Upper lobe of right lung (tissue), 1 donor: ENCODE measurements at places on chromosomes 6 and 20.

GRCh38 chr6:14371530-14371929, 254.0 kb downstream of the CD83 start:
- H3K4me1 ChIP-seq: no peaks in the 10 kb centered on the region
- H3K27ac ChIP-seq: no peak overlapping the region
- no peak for DNase-seq
- H3K36me3 ChIP-seq: no peaks in the 10 kb centered on the region

DNA sequence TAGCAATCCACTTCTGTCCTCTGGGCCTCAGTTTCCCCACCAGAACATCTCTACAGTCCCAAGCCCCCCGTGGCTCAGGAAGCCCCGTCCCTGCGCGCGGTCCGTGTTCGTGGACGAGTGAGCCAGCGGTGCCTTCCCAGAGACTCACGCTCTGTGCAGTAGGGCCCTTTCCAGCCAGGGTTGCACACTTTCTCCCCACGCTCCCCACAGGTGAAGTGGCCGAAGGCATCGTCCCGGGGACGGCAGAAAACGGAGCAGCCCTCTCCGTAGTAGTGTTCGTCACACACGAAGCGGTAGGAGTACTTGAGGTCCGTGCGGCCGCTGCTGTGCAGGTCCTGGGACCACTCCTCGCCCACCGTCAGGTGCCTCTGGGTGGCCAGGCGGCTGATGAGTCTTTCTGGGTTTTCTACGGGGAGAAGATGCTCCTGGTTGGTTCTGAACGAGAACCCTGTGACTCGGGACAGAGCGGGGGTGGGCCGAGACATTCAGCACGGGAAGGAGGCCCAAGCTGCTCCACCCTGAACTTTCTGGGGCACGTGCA, 2.7 kb downstream of the DLL1 start:
- H3K4me3 ChIP-seq: peak overlapping the region; percentile 81
- H3K27me3 ChIP-seq: peaks cover 34% of the 10 kb centered on the region
- H3K27ac ChIP-seq: no peak overlapping the region
- H3K4me1 ChIP-seq: peaks cover 49% of the 10 kb centered on the region

DNA sequence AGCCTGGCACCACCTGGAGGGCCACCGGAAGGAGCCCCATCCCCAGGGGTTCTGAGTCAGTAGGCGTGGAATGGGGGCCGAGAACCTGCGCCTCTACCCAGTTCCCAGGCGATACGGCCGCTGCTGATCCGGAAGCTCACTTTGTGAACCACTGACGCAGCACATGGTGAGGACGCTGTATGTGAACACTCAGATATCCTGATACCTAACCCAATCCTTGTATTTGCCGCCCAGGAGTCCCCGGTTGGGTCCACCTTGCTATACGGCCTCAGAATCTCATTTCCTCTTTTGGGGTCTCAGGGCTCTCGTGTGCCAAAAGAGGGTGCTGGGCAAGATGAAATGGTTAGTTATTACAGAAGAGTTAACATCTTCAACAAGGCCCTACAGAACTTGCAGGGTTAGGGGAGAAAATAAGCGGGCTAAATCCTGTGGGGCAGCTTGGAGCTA, 604 bp upstream of the RAB5IF start:
- no peaks in the 10 kb centered on the region for H3K27me3 ChIP-seq
- H3K4me1 ChIP-seq: peaks cover 23% of the 10 kb centered on the region
- peaks cover 22% of the 10 kb centered on the region for H3K36me3 ChIP-seq
- DNase-seq: peak; percentile 70
- H3K27ac ChIP-seq: peak overlapping the region; percentile 86

- H3K27ac ChIP-seq: no peak overlapping the region
- no peaks in the 10 kb centered on the region for H3K27me3 ChIP-seq
- no peak for DNase-seq
- no peaks in the 10 kb centered on the region for H3K36me3 ChIP-seq
Measured at GRCh38 chr20:21981179-21981578, 275.7 kb downstream of the PAX1 start.

GRCh38 chr6:136763255-136763654, 29.0 kb downstream of the MAP3K5 start:
- H3K27ac ChIP-seq: no peak overlapping the region
- no peaks in the 10 kb centered on the region for H3K36me3 ChIP-seq
- H3K4me3 ChIP-seq: no peak overlapping the region
- peaks cover 74% of the 10 kb centered on the region for H3K4me1 ChIP-seq
- DNase-seq: no peak
- H3K27me3 ChIP-seq: no peaks in the 10 kb centered on the region

DNA sequence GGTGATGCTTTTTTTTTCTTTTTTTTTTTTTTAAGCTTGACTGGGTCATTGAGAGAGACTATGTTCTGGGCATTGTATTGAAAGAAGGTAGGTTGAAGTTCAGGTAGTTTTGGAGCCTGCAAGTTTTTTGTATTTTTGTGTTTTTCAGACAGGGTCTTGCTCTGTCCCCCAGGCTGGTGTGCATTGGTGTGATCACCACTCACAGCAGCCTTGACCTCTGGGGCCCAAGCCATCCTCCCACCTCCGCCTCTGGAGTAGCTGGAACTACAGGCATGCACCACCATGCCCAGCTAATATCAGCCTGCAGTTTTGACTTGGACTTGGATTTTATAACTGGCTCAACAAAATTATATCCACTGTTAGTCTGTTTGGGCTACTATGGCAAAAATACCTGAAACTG, 31.7 kb upstream of the TFAP2A start:
- no peak for DNase-seq
- no peaks in the 10 kb centered on the region for H3K36me3 ChIP-seq
- no peaks in the 10 kb centered on the region for H3K4me1 ChIP-seq
- H3K4me3 ChIP-seq: no peak overlapping the region

GRCh38 chr20:46977909-46978588, 83.4 kb downstream of the EYA2 start:
- no peak overlapping the region for H3K4me3 ChIP-seq
- no peaks in the 10 kb centered on the region for H3K4me1 ChIP-seq
- no peaks in the 10 kb centered on the region for H3K36me3 ChIP-seq
- no peak overlapping the region for H3K27ac ChIP-seq
- H3K27me3 ChIP-seq: peaks cover 4% of the 10 kb centered on the region

DNA sequence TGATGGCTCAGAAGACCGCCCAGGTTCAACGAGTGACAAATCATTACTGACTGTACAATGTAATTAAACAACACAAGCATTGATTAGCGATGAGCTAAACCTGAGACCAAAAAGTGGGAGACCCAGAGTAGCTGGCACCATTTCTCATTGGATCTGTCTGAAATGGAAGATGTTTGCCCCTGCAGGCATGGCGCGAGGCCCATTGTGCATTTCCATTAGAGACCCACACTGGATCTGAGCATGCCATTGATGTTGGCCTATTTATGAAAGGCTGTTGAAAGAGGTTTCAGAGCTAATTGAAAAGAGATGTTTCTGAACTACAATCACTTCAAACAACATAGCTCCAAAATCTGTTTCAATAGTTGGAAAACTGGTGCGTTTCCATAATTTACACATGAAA, 196.7 kb downstream of the TFAP2B start:
- no peaks in the 10 kb centered on the region for H3K27me3 ChIP-seq
- no peak for DNase-seq
- no peak overlapping the region for H3K4me3 ChIP-seq
- H3K27ac ChIP-seq: no peak overlapping the region
- no peaks in the 10 kb centered on the region for H3K4me1 ChIP-seq

GRCh38 chr6:47321577-47321976, 11.9 kb upstream of the TNFRSF21 start:
- no peak overlapping the region for H3K4me3 ChIP-seq
- H3K36me3 ChIP-seq: no peaks in the 10 kb centered on the region

DNA sequence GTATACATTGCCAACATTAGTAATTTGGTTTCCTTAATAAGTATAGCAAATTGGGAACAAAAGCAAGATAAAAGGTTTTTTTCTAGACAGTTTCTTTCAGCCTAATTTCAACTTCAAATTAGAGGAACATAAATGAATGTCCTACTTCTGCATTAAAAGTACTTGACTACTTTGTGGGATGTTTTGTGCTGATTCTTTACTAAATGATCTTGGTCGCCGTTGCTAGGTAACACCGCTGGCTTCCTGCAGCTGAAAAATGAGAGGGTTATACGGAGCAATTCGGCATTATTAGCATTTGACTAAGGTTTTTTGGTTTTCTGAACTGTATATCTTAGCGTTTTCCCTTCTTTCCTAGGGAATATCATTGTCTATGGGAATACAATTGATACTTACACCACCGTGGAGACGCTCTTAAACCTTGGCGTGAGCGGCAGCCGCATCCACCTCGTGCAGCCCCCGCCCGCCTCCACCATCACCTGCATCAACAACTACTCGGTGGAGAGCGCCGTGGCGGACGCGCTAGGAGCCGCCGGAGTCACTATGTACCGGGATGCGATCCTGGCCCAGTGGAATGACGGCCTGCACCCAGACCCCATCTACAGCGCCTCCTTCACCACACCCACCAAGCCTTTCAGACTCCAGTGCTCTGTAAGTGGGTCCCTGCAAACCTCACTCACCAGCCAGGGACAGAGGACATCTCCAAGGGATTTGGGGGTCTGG, 90.9 kb upstream of the INSM1 start:
- H3K36me3 ChIP-seq: no peaks in the 10 kb centered on the region
- DNase-seq: no peak
- H3K4me1 ChIP-seq: peaks cover 5% of the 10 kb centered on the region
- H3K27me3 ChIP-seq: peaks cover 6% of the 10 kb centered on the region

DNA sequence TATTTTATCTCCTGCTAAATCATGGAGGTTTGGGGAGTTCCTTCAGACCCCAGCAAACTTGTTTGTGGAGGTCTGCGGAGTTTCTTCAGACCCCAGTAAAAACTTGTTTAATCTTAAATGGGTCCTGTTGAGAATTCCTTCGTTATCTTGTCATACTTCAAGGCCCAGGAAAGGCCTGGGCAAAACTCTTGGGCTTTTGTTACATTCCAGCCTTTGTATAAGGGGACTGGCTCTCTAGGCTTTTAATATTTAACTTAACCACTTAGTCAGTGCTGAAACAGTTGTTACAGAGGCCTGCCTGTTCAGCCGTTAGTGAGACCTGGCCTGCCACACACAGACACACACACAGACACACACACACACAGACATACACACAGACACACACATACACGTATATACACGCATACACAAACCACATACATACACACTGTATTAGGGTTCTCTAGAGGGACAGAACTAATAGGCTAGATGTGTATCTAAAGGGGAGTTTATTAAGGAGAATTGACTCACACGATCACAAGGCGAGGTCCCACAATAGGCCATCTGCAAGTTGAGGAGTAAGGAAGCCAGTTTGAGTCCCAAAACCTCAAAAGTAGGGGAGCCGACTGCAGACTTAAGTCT, 21.3 kb upstream of the CST3 start:
- H3K36me3 ChIP-seq: no peaks in the 10 kb centered on the region
- H3K27me3 ChIP-seq: no peaks in the 10 kb centered on the region
- peak overlapping the region; percentile 11 for H3K27ac ChIP-seq
- peaks cover 21% of the 10 kb centered on the region for H3K4me1 ChIP-seq
- no peak overlapping the region for H3K4me3 ChIP-seq
- DNase-seq: no peak

DNA sequence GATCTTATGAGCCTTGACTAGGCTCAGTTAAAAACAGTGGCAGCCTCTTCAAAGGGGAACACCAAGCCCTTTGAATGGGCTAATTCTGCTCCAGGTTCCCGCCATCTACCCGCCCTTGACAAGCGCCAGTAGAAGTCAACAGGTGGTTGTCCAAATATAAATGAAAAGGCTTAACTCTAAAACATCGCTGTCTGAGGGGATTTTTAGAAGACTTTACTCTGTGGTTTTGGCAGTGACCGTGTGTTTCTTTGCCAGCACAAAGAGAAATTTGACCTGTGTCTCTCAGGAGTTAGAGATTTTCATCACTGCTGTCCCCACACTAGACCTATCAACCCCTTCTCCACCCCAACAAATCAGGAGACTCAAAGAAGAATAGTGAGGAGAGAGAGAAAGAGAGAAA, 19.8 kb upstream of the SIM1 start:
- no peak overlapping the region for H3K27ac ChIP-seq
- DNase-seq: no peak
- no peaks in the 10 kb centered on the region for H3K27me3 ChIP-seq
- no peak overlapping the region for H3K4me3 ChIP-seq
- no peaks in the 10 kb centered on the region for H3K36me3 ChIP-seq

DNA sequence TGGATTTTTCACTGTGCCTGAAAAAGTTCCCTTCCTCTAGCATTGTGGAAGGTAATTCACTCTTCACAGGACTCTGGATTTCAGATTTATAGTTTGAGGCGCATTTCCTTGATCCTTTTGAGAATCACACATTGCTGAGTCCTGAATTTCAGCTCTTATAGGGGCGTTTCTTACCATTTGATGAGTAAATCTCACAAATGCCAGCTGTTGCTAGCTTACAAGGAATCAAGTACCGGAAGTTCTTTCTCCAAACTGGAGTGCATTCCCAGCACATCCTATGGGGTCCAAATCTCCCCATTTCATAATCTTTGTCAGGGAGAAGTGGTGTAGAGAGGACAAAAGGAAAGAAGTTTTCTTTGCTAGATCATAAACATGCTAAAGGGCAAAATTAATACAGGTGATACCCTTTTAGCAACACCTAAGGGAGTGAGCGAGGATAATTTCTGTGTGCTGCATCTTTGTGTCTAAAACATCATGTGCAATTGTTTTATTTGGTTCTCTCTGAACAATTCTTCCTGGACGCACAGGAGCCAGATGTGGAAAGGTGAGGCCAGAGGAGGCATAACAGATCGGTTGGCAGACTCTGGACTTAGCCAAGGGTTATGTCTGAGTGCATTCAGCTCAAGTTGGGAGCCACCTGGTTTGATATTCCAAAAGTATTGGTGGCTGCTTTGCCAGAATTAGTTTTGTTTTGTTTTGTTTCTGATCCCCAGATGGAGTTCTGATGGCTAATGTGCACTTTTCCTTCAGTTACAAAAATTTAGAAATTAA, 37.4 kb upstream of the EYA2 start:
- no peaks in the 10 kb centered on the region for H3K4me1 ChIP-seq
- no peaks in the 10 kb centered on the region for H3K27me3 ChIP-seq
- H3K36me3 ChIP-seq: no peaks in the 10 kb centered on the region
- H3K4me3 ChIP-seq: no peak overlapping the region
- no peak for DNase-seq
- H3K27ac ChIP-seq: no peak overlapping the region

DNA sequence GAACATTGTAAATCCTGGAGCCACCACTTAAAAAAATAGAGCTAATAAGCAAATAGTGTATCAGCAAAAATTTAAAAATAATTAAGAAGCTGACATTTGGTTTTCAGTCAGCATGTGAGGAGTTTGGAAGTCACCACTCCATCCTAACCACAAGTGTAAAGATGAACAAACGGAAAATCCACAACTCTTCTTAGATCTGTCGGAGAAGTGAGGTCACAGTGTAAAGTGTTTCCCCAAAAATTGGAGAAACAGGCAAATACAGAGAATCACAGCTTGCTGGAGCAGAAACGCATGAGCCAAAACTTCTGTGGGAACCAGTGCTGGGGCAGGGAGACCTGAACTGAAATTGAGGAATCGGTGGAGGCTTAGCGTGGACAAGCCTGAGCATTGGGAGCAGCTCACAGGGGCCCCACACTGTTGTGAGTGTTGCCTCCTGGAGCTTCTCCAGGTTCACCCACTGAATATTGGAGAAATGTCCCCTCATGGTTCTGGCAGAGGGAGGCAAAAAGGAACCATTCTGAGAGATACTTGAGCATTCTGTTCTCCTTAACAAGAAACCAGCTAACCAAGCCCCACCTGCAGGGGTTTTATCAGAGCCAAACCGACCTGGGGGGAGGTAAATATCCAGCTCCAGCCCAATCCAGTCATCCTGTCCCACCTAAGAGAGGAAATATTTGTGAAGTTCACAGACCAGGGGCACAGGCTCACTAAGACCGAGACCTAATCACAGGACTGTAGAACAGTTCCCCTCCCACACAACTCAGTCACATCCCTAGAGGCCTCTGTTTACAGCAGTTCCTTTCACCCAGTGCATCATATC, 192.0 kb downstream of the ERMARD start:
- H3K27ac ChIP-seq: no peak overlapping the region
- H3K4me1 ChIP-seq: no peaks in the 10 kb centered on the region
- no peak for DNase-seq
- H3K4me3 ChIP-seq: no peak overlapping the region
- H3K27me3 ChIP-seq: peaks cover 10% of the 10 kb centered on the region

GRCh38 chr20:16098890-16099639, 474.2 kb downstream of the KIF16B start:
- no peaks in the 10 kb centered on the region for H3K27me3 ChIP-seq
- DNase-seq: no peak
